ENCODE measurements at places on chromosomes 13 and 19.

- no peak for DNase-seq
These were observed 412.9 kb downstream of the DIAPH3 start for GRCh38 chr13:59750860-59751259.

DNA sequence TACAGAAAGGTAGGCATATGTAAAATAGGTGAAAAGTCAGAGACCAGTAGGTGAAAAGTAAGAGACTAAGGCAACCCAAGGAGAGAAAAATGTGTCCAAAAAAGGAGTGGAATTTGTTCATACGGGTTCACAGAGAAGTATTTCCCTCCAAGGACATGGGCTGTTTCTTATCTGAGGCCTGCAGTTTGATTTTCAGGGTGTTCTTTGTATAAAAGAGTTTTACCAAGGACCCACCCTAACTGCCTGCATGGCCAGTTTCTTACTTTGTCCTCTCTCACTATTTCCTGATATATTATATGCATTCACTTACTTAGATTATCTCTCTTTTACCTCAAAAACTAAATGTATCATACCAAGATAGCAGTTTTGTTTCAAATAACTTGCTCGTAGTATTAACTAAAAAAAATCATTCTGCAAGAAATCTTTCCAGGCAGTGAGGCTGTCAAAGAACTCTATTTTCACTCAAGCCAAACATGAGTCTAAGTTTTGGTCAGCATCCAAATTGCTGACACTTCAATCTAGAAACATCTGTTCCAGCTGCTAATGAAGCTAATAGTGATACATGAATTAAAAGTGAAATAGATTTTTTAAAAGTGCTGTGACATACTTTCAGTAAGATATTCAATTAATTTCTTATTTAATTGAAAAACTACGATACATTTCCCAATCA, 141.4 kb upstream of the SGCG start:
- DNase-seq: no peak

DNA sequence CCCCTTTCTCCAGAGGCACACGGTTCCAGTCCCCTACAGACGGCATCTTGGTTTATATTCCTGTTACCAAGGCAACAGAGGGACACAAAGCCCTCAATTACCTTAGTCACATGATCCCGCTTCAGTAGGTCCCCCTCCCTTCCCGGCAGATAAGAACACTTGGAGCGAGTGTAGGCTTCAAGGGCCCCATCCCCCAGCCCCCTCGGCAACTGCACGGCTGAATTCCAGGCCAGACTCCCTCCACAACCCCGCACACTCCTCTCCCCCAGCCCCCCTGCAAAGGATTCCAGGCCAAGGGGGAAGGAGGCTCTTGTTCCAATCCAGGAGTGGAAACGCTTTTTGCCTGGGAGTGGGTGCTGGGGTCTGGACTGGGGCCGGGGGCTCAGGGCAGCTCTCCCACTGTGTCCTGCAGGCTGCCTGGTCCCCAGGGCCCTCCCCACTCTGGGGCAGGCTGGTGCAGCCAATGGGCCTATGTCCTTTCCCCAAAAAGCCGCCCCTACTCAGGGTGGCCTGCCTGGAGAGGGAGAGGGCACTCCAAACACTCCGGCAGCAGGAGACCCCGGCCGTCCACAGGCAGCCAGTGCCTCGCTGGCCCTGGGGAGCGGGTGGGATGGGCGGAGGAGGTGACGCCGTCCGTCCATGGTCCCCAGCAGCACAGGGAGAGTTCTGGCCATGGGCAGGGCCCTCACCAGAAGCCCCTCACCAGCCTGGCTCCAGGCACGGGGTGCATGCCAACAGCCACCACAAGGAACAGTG, 62.6 kb downstream of the MLLT1 start:
- no peak for DNase-seq

- no peak for DNase-seq
These were observed 7.2 kb downstream of the WDR18 start for GRCh38 chr19:991174-991931.

- no peak for DNase-seq
These were observed 20.7 kb downstream of the CLDN10 start for GRCh38 chr13:95573221-95573620.

- DNase-seq: no peak
These were observed 1.5 kb downstream of the EGLN2 start for GRCh38 chr19:40800339-40800996.

GRCh38 chr19:28169168-28169887, 1043.6 kb downstream of the UQCRFS1 start:
- DNase-seq: no peak

GRCh38 chr19:33862981-33863380, 66.3 kb downstream of the KCTD15 start:
- DNase-seq: no peak

DNA sequence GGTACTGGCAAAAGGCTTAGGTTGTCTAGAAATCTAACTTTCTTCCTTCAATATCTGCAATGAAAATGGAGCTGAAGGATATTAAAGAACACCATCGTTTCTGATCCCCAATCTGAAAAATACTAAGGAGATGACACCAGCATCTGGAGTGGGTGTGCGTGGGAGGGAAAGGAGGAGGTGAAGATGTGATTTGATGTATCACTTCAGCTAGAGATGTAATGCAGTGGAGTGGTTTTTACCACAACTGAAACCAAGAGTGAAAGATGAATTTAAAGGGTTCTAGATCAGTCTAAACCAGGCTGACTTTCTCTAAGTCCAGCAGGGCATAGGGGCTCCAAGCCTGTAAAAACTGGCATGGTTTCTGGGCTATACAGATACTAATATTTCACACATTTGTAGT, 148.4 kb downstream of the AKAP11 start:
- DNase-seq: no peak

DNA sequence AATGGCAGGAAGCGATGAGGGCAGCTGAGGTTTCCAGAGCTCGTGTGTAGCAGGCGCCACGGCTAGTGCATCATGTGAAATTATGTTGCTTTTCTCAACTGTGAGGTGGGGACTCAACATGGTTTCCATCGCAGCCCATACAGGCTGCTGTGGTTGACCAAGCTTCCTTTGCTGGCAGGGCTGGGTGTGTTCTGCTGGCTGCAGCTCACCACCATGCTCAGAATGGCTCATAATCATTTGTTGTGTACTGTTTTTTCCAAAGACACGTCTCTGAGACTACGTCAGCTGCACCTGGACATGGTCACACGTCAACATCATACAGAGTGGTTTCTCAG, 16.1 kb upstream of the RASA3 start:
- no peak for DNase-seq

GRCh38 chr13:80483157-80483556, 142.2 kb upstream of the SPRY2 start:
- DNase-seq: no peak

- no peak for DNase-seq
These were observed 162.4 kb downstream of the FOXO1 start for GRCh38 chr13:40503966-40504591.

DNA sequence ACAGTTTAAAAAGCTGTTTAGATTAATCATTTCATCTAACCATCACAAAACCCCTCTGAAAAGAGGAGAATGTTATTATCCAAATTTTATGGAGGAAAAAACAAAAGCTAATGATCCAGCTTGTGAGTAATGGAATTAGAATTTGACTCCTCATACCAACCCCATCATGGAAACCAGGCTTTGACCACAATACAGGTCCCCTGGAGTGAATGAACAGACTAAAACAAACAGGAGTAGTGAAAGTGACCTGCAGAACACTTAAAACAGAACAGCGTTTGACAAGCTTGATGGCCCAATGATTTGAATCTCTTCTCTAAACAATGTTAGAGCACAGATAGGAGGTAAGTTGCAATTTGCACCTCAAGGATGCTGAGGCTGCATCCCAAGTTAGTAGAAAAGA, 230.0 kb downstream of the DCT start:
- DNase-seq: no peak

DNA sequence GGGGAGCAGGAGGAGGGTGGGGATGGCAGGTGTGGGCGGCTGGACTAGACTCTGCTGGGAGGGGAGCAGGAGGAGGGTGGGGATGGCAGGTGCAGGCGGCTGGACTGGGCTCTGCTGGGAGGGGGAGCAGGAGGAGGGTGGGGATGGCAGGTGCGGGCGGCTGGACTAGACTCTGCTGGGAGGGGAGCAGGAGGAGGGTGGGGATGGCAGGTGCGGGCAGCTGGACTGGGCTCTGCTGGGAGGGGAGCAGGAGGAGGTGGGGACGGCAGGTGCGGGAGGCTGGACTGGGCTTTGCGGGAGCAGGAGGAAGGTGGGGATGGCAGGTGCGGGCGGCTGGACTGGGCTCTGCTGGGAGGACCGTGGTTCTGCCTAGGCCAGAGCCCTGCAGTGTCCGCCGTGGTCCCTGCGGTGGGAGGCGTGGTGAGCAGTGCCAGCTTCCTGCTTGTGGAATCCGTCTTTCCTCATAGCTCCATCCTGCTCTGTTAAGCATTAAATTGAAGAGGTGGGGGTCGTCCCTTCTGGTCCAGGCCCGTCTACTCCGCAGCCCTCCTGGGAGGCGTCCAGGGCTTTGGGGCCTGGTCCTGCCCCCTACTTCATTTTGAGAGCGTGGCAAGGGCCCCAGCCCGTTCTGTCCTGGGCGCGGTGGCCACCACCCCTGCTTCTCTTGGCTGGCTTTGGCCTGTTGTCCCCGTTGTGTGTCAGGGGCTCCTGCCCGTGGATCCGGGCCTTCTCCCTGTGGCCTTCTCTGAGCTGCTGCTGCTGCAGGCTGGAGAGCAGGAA, 4.7 kb downstream of the SPPL2B start:
- DNase-seq: no peak

DNA sequence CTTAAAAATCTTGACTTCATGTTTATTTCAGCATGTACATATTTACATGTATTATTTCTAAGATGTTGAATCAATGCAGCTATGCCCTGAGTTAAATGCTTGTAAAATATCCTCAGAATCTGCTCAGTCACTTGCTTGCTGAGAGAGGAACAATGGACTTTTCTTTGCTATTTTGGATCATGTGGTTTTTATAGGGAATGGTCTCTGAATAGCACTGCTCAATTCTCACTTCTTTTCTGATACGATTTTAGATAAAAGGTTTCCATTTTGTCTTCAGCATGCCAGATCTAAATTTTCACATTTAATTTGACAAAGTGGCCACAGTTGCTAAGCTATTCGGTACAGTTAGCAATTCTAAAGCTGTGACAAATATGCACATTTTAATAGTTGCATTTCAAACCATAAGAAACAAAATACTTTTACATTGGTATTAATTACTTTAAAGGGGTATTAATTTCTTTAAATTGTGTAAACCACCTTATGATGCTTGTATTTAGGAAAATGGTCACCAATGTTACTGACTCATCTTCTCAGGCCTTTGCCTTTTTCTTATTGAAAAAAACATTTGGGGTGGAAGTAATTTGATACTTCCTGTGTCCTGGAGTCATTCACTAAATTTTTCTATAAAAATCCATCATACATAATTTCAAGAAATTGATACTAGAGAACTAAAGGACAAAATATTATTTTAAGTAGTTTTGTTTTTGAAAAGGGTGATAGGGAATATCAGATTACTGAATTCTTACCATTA, 113.5 kb downstream of the MYO16 start:
- no peak for DNase-seq

DNA sequence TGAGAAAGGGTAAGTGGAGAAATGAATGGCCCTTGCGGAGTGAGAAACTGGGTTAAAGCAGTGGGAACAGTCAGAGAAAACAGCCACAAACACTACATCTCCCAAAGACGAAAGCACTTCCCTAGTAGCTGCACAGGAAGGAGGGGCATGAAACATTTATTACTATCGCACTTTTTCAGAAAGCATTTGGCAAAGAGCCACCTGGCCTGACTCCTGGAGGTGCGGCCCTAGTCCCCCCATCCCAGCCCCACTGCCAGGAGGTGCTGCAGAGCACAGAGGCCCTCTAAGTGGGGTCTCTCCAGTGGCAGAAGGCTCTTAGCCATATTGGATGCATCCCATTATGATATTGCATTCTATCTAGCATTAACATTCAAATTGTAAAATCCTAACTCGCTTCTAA, 55.8 kb downstream of the MTMR6 start:
- DNase-seq: no peak

- no peak for DNase-seq
These were observed 144.1 kb downstream of the DPF1 start for GRCh38 chr19:38079926-38080380.

DNA sequence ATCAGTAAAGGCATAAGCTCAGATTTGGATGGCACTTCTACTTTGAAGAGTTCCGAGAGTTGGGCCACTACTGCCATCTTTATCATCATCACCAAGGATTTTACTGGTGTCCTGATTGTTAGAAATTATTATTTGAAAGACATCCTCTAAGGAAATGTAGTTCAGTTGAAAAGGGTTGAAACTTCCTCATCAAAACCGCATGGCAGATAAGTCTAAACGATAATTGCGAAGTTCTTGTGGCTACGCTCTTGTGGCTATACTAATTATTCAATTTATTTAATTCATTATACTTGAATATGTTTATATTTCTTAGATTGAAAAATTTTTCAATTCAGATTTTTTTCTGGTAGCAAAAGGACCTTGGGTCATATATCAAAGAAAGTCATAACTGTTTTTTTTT, 22.4 kb downstream of the TNFRSF19 start:
- DNase-seq: no peak

- no peak for DNase-seq
These were observed 224.2 kb downstream of the GPC6 start for GRCh38 chr13:93450761-93451160.

- no peak for DNase-seq
These were observed 115.9 kb downstream of the DACH1 start for GRCh38 chr13:71751073-71751472.

DNA sequence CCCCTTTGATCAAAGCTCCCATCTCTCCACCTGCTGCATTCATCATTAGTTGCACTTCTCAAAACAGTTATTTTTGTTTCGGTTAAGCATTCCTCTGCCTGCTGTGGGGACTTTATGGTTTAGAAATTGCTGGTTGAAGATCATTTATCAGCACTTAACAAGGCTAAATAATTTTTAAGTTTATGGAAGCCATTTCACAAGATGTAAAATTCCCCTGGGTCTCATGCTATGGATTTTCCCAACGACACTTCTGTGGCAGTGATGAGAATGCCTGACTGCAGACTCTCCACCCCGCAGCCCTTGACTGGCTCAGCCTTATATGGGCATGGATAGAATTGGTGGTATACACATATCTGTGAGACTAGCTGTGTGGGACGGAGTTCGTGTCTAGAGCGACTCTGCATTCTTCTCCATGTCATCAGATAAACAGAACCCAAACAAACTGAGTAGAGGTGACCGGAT, 52.8 kb downstream of the COL4A2 start:
- DNase-seq: no peak

DNA sequence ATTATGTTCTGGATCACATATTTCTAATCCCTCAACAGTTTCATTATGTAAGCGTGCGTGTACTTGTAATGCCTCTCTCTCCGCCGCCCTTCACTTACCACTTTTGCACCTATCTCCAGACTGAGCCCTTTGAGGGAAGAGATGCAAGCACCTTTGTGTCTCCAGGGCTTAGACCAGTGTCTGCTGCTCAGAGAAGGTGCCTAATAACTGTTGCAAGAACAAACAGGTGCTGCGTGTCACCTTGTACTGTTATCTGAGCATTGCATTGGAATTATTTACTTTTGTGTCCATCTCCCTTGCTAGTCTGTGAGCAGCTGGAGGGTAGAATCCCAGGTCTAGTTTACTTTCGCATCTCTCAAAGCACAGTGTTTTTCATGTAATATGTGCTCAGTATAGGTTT, 156.2 kb downstream of the FLT1 start:
- no peak for DNase-seq

GRCh38 chr13:96417939-96418685, 328.2 kb downstream of the HS6ST3 start:
- DNase-seq: no peak

- DNase-seq: no peak
These were observed 135.6 kb downstream of the RNF17 start for GRCh38 chr13:24899601-24900000.

All from cortex of kidney (tissue), 1 donor.